ENCODE measurements at places on chromosomes 13 and 19. TPM values are rescaled to one million over a fixed set of nuclear protein-coding genes. Genes with fewer than 3 reads are reported as not detected.

Gene KLK2
- not detected for total RNA-seq

Gene ZNF559
- 8.0 TPM for total RNA-seq

Gene ZSCAN18
- 15.7 TPM for total RNA-seq

Gene LGALS13
- not detected for total RNA-seq

Gene PRTN3
- not detected for total RNA-seq

Gene S1PR2
- total RNA-seq, result 9.4 TPM

GRCh38 chr13:73934215-73934641 is 200.0 kb downstream of the KLF12 start:
- DNase-seq, result no peak

GRCh38 chr13:56980856-56981255 is 159.9 kb upstream of the PRR20A start:
- DNase-seq, result no peak

- peak; percentile 24 for DNase-seq
Measured at GRCh38 chr13:97223711-97224541, 1.8 kb downstream of the MBNL2 start.

DNA sequence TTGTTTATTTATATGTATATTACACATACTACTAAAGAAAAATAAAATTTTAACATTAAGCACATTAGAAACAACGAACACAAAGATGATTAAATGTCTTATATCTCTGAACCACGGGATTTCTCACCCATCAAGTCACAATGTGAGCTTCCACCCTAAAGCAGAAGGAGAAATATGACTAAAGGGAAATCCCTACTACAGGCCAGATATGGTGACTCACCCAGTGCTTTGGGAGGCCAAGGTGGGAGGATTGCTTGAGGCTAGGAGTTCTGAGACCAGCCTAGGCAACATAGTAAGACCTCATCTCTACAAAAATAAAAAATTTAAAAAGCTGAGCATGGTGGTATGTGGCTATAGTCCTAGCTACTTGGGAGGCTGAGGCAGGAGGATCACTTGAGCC is 24.6 kb downstream of the DCT start:
- peak; percentile 54 for DNase-seq

- DNase-seq, result no peak
Measured at GRCh38 chr19:5355693-5356092, 15.1 kb upstream of the PTPRS start.

- DNase-seq, result peak; percentile 59
Measured at GRCh38 chr19:916645-917322, 349 bp upstream of the KISS1R start.

DNA sequence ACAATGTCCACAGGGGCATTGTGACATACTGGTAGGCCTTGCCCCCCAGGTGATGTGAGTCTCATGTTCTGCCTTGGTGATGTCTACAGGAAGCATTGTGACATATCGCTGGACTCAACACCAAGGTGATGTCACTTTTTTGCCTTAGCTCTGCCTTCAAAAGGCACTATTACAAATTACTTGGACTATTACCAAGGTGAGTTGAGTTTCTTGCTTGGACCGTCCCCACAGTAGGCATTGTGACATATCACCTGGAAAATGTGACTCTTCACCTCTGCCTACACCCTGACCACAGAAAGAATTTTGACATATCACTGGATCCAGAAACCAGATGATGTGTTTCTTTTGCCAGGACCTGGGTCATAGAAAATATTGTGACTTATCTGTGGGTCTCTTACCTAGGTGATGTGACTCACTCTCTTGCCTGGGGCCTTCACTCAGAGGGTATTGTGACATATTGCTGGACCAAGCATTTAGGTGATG is 60.6 kb upstream of the ZNF724 start:
- DNase-seq, result no peak

- no peak for DNase-seq
Measured at GRCh38 chr13:25679159-25679558, 307.4 kb downstream of the ATP8A2 start.

DNA sequence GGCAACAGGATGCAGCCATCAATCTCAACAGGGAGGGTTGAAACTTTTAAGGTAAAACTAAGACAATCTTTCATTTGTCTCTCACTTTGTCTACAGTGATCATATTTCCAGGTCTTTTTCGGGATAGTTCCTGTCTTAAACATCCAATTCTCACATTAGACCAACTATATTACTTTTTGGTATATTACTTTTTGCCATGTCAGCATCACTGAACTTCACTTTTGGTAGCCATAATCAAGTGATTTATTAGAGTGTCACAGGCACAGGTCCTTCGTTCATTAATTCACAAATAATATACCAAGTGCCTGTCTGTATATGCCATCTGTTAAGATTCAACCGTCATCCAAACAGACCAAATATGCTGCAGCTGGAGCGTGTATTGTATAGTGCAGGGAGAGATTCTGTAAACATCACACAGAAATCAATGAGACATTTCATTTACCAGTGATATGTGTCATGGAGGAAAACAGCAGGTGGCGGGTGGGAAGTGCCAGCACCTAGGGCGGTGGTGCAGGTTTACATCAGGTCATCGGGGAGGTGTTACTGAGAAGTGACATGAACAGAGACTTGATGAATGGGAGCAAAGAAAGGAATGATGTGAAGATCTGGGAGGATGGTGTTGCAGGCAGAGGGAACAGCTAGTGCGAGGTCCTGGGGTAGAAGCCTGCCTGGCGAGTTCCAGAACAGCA is 24.9 kb downstream of the ARHGEF7 start:
- no peak for DNase-seq

DNA sequence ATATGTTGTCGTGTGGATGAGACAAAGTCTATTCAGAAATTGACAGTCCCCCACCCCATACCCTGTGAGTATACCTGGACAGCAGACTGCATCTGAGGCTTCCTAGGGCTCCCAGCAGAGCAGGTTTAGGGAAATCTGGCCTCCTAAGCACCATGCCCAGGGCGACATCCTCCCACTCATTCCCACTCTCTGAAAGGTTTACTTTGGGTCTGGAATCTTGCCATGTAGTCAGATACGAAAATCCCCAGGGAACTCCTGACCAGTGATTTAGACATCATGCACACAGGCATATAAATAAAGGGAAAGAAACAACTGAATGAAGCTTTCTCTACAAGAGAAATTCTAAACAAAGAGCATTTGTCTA is 717 bp upstream of the NALCN start:
- no peak for DNase-seq

GRCh38 chr19:45179072-45179891 is 698 bp downstream of the BLOC1S3 start:
- DNase-seq, result peak; percentile 53

DNA sequence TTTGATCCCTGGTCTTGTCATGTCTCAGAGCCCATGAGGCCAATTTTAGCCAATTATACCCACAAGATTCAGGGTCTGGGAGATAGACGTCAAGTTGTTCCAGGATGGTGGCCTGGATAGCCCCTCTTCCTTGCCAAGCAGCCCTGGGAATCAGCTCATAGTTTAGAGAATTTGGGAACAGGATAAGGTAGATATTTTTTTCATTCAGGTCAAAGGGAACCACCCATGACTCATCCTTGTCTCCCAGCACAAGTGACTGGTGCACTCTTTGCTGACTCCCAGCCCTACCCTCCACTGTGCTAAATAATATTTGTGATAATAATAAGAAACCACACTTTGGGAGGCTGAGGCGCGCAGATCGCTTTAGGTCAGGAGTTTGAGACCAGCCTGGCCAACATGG is 17.1 kb upstream of the S1PR4 start:
- no peak for DNase-seq

DNA sequence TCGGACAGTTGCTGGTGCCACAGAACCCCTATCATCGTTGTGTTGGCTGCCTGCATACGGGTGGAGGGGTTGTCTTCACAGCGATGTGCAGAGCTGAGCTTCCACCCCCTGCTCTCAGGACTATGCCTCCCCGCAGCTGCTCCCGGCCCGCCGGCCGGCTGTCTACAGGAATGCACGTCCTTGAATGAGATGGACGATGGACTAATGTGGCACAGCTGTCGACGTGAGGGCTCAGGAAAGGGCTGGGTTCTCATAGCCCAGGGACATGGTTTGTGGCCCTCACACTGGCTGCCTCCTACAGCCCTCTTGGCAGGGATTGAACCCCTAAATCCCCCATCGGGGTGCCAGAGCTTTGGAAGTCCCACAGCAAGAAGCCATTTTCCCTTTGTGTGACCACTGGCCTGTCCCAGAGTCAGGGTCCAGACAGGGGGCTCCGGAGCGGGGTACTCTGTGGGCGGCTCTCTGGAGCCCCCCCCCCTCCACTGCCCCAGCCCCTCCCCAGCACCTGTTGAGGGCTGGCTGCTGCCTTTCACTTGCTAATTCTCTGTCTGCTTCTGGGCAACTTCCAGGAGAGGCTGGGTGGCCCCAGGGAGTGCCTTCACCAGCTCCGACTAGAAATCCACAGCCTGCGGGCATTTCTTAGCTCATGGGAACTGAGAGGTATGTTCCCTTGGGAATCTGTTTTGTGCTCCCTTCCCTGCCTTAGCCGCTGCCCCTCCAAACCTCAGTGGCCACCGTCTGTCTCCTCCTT is 40.2 kb downstream of the TSSK6 start:
- no peak for DNase-seq

DNA sequence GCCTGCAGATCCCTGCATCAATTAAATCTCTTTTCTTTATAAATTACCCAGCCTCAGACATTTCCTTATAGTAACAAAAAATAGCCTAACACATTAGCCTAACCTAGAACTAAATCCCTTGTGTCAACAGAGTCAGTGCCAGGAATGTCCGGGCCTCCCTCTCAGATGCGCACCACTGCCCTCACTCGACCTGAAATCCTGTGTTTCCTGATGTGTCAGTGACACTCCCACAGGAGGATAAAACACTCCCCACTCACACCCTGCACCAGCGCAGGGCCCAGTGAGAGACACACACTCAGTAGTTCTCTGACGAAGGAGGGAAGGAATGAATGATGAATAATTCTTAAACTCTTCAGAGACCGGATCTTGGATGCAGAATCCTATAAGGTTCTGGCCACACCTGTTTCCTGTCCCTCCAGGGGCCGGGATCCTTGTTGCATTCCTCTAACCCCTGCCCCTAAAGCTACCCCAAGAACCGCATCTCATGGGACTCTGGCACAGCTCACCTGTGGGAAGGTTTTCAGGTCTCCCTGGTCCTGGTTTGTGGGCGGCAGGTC is 3.1 kb downstream of the CEACAM3 start:
- no peak for DNase-seq
